ENCODE measurements at places on chromosomes 4 and X. TPM values are rescaled to one million over a fixed set of nuclear protein-coding genes. Genes with fewer than 3 reads are reported as not detected.

GRCh38 chr4:76584241-76585152, 149.5 kb downstream of the SHROOM3 start:
- DNase-seq, result no peak

GRCh38 chr4:84952004-84952403, 14.5 kb downstream of the WDFY3 start:
- DNase-seq, result no peak

Gene CABS1
- total RNA-seq, result not detected

GRCh38 chr4:178165951-178166308, 723.7 kb upstream of the AGA start:
- DNase-seq, result no peak

Gene TCEAL7
- 15.7 TPM for total RNA-seq

Gene MTNR1A
- total RNA-seq, result not detected

Gene COL25A1
- 0.49 TPM for total RNA-seq
